NCI-H748 treated with DMSO at 0.1 percent for 48 hours (cell line): ENCODE measurements at places on chromosomes 2 and 18.

GRCh38 chr2:890791-891190 lies 59.9 kb upstream of the SNTG2 start:
- DNase-seq = no peak

- no peak for DNase-seq
Measured at GRCh38 chr2:197088694-197089093, 162.2 kb upstream of the PGAP1 start.

- no peak for DNase-seq
Measured at GRCh38 chr2:187442778-187443177, 5.3 kb downstream of the CALCRL start.

DNA sequence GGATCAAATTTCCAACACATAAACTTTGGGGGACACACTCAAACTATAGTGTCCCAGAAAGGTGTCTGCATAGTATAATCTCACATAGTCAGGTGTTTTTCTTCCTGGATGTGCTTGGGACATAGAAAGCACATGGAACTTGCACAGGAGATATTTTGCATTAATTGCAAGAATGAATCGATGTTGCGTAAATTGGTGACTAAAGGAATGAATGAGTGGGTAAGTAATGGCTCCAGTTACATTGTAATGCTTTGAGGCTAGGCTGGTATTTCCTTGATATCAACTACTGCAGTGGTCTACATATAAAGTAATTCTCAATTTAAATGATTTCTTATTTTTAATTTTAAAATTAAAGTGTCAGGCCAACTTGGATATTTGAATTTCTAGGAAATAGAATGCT lies 53.4 kb downstream of the SH3RF3 start:
- no peak for DNase-seq

DNA sequence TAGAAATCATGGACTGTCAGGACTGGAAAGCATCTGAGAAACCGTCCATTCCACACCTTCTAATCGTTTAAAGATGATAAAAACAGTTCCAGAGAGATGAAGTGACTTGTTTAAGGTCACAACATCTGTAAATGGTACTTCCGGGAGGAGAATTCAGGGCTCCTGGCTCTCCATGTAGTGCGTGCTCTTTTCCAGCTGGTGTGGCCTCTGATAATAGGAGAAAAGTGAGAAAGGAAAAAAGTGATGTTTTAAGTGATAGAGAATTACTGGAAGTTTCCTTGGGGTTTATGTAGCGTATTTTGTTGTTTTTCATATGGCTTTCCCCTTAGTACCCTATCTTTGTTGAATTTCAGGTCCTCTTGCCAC lies 663 bp downstream of the C2orf49 start:
- no peak for DNase-seq
